ENCODE measurements at places on chromosomes 7 and 10.

- no peak for DNase-seq
These were observed 139.0 kb downstream of the CREB5 start for GRCh38 chr7:28551331-28551730.

- no peak for DNase-seq
These were observed 657 bp downstream of the CDNF start for GRCh38 chr10:14837003-14837756.

GRCh38 chr10:25697412-25697811 lies 236.6 kb upstream of the MYO3A start:
- DNase-seq, result no peak

- no peak for DNase-seq
These were observed 29.2 kb upstream of the ADGRA1 start for GRCh38 chr10:133058331-133059092.

DNA sequence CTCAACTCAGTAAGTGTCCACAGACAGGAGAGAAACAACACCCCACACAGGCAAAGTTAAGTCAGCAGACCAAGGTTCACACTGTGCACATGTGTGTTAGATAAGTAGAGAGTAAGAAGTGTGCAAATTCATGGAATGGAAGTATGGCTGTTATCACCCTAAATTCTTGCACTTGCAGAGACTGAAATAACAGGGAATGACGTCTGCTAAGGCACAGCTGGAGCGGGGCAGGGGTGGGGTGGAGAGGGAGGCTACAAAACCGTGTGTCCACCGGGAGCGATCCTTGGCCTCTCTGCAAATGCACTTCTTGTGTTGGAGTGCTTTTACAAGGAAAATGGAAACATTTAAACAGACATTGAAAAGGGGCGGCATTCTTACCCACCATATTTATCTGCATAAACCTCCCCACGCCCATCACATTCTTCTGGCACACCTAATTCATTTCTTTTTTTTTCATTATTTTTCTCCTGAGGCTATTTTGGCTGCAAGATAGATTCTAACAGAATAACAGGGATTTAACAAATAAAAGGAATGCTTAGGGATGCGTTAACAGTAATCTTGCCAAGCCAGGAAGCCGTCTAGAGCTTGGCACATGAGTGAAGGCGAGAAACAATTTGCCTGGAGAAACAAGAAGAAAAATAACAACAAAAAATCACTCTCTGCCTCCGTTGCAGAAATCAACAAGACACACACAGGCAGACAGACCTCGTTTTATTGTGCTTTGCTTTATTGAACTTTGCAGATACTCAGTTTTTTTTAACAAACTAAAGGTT lies 30.1 kb downstream of the TNS3 start:
- DNase-seq, result no peak

DNA sequence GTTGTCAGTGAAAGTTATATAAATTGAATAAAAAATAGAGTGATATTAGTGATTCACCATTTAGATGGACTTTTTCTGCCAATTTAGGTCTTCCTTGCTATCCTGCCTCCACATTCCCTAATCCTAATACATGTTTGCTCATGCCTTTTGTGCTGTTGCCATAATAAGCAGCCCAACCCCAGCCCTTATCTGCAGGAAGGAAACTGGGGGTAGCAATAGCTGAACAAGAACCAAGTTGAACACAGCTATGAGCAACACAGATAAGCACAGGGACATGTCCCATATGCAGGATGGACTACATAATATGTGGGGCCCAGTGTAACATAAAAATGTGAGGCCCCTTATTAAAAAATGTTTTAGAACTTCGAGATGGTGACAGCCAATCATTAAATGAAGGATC lies 91.2 kb upstream of the AHR start:
- DNase-seq, result no peak

DNA sequence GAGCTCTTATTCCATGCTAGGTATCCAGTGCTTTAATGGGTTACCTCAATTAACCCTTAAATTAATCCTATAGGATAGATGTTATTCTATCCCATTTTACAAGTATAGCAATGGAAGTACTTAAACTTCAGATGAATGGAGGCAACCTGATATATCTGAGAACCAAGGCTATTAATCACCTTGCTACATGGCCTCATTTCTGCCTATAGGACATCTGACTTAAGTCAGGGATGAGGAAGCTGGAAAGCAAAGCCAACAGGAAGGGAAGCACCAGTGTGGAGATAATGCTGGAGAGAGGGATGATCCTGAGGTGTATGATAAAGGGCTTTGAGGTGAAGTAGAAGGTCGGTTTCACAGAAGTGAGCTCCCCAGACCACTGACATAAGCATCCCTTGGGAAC lies 132.3 kb downstream of the CHN2 start:
- no peak for DNase-seq

DNA sequence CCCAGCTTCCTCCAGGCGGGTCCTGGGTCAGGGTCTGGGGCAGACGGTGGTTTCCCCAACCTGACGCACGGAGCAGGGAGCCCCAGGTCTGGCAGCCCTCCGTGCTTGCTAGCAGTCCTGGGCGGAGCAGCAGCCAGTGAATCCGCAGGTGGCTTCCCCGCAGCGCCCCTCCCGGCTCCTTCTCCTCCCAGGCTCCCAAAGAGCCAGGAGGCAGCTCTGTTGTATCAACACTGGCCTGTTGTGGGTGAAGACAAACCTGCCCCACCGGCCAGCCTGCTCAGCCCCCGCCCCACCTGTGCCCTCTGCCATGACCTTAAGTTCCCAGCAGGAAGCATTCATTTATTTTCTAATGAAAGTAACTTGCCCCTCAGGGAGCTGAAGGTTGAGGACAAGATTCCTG lies 24.0 kb upstream of the TMEM213 start:
- DNase-seq, result no peak

DNA sequence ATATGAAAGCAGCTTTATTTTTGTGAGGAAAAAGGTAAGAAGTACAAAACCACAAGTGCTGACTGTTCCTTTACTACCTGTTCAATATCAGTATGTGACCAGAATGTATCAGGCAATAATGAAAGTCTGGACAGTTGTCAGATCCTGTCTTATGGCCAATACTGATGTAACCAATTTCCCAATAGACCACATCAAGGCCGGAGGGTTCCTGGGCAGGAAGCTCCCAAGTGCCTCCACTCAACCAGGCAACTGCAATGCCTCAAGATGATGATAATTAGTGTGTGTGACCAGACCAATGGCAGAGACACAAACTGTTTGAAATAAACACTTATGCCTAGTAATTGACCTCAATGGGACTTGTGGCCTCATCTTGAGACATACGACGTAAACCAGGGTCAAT lies 149.4 kb upstream of the ASAH2 start:
- DNase-seq, result no peak

DNA sequence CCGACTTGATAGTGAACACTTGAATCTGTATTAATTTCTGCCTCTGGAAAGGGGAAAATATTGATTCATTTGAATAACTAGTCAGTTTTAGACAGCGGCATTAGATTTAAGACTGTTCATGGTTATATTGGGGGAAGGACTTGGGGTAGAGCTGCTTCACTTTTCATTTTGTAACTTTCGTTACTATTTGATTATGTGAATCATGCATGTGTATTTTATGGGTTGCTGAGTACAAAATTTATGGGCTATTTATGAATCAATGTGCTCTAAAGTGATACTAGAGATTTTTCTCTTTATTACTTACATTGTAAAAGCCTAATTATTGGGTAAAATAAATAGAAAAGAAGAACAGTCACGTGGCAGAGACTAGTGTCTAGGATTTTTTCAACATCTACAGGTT lies 4.9 kb downstream of the GLUD1 start:
- no peak for DNase-seq

GRCh38 chr10:69409968-69410367 lies 6.8 kb downstream of the TACR2 start:
- no peak for DNase-seq
